ENCODE measurements at places on chromosomes 5 and 9.

DNA sequence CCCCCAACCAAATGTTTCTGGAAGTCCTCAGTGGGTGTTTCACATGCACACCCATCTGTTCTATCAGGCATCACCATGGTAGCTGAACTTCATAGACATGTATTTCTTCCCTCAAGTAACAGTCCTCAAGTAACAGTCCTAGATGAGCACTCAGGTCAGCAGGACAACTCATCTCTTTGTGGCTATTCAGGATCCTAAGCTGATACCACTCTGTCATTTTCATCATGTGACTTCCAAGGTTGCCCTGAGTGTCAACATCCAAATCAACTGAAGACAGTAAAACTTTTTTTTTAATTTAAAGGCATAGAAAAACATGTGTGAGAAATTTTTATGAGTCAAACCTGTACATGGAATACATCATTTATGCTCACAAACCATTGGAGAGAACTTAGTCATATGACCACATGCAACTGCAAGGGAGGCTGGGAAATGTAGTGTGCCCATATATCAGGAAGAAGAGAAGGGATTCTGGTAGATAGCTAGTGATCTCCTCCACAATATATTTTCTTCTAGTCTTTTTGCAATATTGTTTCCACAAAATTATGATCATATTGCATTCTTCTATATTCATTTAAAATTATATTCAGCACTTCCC, 64.2 kb upstream of the FST start:
- no peak for DNase-seq

DNA sequence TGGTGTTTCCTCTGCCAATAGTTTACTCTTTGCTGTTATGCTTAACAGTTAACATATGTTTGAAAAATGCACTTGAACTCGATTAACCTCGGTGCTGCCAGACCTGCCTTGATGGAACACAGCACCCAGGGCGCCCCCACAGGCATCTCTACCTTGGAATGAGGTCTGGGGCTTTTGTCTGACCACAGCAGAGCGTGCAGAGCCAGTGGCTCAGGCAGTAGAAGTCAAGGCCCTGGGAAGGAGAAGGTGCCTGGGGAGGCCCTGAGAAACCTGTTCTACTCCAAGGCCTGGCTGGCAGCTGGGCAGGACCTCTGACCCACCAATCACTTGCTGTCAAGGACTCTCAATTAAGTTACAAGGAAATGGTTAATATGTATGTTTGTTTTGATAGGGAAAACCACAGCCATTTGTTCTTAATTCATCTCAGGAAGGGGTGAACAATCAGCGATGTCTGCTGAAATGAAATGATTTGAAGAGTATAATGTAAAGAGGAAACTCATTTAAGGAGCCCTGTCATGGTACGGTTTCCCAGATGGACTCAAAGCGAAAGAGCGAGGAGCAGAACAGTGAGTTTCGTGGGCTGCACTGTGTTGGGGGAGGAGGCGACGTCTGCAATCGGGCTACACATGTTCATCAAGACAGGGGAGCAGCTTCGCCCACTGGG, 21.9 kb downstream of the MACROH2A1 start:
- no peak for DNase-seq

DNA sequence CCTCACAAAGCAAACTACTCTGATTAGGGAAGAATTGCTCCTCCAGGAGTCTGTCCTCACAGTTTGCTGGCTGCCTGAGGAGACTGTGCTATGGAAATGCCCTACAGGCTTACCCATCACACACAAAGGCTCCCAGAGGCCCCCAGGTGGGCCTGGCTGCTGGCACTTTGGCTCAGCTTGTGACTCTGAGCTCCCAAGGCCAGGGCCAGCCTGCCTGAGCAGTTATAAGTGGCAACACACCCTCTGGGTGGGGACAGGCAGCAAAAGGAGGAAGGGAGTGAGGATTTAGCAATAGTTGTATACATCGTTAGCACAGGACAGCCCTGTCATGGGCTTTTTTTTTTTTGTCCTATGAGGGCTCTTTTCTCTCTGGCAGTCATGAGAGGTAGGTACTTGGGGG, 103.5 kb downstream of the DAPK1 start:
- no peak for DNase-seq

GRCh38 chr9:114723931-114724330, 41.9 kb upstream of the TEX48 start:
- DNase-seq, result no peak

DNA sequence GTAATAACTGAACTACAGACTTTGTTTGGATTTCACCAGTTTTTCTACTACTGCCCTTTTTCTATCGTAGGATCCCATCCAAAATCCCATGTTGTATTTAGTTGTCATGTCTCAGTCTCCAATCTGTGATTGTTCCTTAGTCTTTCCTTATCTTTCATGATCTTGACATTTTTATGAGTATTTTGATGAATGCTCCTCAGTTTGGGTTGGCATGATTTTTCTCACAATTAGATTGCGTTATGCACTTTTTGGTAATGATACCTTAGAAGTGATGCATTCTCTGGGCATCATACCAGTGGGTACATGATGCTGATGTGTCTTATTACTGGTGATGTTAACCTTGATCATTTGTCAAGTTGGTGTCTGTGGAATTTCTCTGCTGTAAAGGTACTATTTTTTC, 5.7 kb downstream of the SLC22A4 start:
- no peak for DNase-seq

GRCh38 chr5:178293400-178293799, 60.8 kb upstream of the PHYKPL start:
- no peak for DNase-seq

Data from cerebellar nuclear complex (tissue), 1 donor.